ENCODE measurements at places on chromosomes 1 and 21.

DNA sequence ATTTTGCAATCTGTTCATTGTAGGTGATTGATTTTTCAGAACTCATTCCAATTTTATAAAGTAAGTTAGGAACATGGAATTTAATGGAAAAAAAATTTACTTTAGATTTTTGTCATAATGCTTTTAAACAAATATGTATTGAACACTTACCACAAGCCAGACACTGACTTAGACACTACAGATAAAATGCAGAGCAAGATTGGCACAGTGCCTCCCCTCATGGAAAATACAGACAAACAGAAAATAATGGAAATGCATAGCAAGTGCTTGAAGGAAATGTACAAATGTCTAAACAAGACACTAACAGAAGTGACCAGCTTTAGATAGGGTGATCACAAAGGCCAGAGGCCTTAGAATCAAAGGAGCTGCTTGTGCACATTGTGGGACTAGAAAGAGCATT lies 260.5 kb upstream of the ADGRL2 start:
- DNase-seq: no peak

GRCh38 chr1:245666412-245666811 lies 511.6 kb downstream of the KIF26B start:
- DNase-seq: no peak

DNA sequence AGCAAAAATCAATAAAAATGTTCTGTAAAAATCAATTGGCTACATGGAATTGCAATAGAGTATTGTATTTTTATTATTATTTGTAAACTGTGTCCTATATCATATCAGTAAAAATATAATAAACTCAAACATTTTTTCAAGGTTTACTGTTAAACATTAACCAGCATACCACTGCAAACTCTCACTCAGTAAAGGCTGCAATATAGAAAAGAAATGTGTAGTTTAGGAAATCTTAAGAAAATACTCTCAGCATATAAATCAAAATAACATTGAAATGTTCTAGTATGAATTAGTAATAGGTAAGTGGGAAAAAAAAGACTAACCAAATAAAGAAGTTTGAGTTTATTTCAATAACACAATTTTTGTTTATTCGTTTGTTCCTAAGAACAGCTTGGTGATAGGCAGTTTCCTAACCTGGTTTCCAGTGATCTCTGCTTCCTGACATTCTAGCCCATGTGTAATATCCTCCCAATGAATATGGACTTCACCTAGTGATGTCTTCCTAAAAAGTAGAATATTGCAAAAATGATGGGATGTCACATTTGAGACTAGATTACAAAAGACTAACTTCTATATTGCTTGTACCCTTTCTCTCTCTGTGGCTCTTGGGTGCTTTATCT lies 870.1 kb downstream of the BRINP3 start:
- DNase-seq: no peak

DNA sequence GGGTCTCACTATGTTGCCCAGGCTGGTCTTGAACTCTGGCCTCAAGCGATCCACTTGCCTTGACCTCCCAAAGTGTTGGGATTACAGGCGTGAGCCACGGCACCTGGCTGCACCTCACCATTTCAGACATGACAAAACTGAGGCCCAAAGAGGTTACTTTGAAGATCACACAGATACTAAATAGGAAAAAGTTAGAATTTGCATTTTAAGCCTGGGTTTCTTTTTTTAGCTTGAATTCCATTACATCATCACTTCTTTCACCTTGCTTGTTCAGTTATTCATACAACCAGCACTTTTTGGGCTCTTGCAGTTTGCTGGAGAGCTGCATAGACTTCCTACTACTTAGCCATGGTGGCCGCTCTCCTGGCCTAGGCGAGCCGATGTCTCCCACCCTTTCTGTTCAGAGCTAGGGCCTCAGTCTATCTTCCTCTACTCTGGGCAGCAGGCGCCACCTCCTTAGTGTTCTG lies 16.3 kb upstream of the CD2 start:
- DNase-seq: no peak

GRCh38 chr1:39214021-39214713 lies 9.7 kb downstream of the MACF1 start:
- no peak for DNase-seq

GRCh38 chr1:237858992-237859391 lies 31.7 kb downstream of the ZP4 start:
- no peak for DNase-seq
